ENCODE measurements at places on chromosomes 3 and 15.

DNA sequence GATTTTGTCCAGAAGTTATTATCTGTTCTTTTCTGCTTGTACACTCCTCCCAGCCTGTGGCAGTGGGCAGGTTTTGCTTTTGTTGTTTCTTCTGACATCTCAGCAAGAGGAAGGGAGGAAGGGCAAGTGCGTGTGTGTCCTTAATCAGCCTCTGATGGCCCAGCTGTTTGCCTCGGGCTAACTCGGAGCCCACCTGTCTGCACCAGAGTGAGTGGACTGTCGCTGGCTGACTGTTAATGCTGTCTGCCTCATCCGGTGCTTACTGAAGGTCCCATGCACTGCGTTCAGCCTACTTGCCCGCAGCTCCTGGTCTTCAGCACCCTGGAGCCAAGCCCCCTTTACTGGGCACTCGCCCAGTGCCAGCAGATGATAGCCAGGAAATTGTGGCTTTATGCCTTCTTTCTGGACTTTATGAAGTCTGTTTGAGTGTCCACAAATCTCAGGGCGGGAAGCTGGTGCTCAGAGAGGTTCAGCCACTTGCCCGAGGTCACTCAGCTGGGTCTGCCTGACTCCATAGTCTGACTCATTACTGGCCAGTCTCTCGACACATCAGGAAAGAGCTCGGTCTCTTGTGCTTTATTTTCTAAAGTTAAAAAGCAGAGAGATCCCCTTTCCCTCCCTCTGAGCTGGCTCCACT is 89.5 kb downstream of the CHRNA7 start:
- no peak for DNase-seq

DNA sequence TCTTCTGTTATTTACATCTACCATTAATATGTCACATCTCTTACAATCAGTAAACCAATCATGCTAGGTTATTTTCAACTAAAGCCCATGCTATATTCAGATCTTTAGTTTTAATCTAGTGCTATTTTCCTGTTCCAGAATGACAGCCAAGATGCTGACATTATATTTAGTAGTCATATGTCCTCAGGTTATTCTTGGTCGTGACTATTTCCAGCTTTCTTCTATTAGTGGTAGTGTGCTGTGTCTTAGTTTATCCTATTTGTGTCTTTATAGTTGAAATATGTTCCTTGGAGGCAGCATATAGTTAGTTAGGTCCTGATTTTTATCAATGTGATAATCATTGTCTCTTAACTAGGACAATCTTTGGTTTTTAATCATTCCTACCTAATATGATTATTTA is 566.5 kb downstream of the CADM2 start:
- no peak for DNase-seq

- DNase-seq: peak; percentile 4
These were observed 120.2 kb downstream of the LRRC28 start for GRCh38 chr15:99371180-99372103.

- no peak for DNase-seq
These were observed 112.0 kb downstream of the AKAP13 start for GRCh38 chr15:85492406-85492805.

DNA sequence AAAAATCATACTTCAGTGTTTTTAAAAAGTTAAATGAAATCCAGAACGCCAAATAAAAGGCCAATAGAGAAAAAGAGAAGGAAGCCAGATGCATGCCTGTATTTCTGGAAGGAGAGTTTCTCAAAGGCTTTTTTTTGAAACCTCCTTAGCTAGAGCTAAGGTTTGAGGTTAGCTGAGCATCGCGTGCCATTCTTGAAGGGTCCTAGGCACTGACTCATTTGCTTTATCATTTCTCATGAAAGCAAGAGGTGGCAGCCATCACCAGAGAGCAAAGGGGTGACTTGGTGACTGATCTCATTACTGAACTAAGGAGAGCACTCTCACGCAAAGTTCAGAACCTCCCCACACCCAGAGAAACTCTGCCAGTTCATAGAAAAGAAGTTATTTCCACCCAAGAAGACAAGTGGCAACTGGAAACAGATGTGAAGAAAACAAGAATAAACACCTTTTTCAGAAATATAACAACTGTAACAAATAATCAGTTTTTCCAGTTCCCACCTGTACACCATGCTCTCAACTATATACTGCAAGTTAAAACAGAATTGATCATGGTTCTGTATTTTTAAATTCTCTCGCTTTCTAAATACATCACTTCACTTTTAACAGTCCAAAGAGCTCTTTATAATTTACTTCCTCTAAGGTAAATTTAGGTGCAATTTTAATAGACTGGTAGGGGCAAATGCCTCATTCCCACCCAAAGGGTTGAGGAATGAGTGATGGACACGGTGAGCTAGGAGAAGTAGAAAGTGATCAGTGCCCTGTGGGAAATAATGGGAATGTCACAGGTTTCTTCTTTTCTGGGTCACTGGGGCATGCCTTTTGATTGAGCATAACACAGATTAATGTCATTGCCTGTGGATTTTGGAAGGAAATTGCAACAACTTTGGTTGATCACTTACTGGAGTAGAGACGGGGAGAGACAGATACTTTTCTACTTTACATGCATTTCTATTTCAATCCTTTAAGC is 24.7 kb downstream of the GPR15 start:
- peak; percentile 91 for DNase-seq

DNA sequence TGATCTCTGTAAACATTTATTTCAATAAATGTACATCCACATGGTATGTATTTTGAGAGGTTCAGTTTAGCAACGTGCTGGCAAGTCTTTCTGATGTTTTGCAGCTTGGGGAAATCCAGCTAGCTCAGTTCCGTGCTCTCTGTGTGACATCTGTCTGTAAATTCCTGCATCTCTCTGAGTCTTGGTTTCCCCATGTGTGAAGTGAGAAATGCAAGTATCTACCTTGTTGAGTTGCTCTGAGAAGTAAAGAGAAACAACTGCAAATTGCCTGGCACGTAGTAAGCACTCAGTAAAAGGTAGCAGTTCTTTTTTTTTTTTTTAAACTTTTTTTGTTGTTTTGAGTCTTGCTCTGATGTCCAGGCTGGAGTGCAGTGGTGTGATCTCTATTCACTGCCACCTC is 30.2 kb upstream of the MORF4L1 start:
- DNase-seq: no peak
